Brain (organoid and tissue), 16 donors: ENCODE measurements at places on chromosomes 4 and X. TPM values are rescaled to one million over a fixed set of nuclear protein-coding genes. Genes with fewer than 3 reads are reported as not detected.

HPSE gene
- 4.3 TPM for polyA plus RNA-seq

GRCh38 chr4:68342134-68342533, 7.8 kb downstream of the YTHDC1 start:
- peak; percentile 65 for DNase-seq

GRCh38 chr4:35772291-35772690, 472.0 kb downstream of the ARAP2 start:
- no peak for DNase-seq

DNA sequence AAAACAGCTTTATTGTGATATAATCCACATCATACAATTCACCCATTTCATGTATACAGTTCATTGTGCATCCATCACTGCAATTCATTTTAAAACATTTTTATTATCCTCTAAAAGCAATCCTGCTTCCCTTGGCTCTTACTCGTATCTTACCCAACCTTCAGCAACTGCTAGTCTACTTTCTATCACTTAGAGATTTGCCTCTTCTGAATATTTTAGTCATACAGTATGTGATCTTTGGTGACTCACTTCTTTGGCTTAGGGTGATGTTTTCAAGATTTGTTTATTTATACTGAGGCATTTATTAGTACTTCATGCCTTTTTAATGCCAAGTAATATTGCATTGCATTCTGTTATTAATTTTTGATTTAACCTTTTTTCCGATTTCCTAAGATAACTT, 15.0 kb upstream of the MSMO1 start:
- DNase-seq = no peak

- DNase-seq = no peak
Observed at GRCh38 chr4:164531336-164531735, 222.6 kb upstream of the SMIM31 start.

DNA sequence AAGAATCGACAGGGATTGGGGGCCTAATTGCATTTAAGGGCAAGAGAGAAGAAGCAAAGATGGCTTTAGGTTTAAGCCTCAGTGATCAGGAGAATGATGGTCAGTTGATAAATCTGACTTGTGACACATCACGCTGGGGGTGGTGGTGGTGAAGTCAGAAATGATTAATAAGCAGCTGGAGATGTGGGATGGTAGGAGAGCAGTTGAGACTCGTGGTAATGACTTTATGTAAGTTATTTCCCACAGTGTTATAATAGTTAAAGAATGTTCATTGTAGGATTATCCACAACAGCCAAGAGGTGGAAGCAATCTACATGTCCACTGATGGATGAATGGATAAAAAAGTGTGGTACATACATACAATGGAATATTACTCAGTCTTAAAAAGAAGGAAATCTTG, 178.9 kb upstream of the GPC4 start:
- DNase-seq = no peak

DNA sequence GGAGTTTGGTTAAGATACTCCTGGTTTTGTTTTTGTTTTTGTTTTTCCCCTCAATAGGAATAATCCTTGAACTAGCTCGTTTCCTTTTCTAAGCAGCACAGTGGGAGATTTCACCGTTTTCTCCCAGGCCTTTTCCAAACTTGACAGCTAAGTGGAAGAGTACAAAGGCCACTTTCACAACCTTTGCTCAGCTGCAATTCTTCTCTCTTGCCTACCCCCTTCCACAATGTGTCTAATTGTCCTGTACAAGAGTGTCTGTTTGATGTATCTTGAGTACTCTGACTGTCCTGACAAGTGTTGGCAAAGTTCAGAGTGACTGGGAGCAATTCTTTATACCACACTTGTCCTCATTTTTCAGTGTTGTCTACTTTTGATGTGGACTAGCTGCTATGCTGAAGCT, 674.3 kb upstream of the AMOT start:
- no peak for DNase-seq
